ENCODE measurements at places on chromosomes 4 and X.

DNA sequence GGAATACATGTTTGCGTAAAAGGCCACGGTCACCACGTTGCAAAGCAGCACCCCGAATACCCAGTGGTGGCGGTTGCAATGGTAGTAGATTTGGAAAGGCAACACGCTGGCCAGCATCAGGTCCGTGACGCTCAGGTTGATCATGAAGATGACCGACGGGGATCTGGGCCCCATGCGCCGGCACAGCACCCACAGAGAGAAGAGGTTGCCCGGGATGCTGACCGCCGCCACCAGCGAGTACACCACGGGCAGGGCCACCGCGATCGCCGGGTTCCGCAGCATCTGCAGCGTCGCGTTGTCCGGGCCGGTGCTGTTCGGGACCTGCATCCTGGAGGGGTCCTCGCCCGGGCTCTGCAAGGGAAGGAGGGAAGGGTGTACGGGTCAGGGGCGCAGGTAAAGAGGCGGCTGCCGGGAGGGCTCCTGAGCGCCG is 13.5 kb upstream of the ASMTL start:
- no peak for DNase-seq

GRCh38 chr4:13955551-13955950 is 328.0 kb upstream of the BOD1L1 start:
- no peak for DNase-seq

DNA sequence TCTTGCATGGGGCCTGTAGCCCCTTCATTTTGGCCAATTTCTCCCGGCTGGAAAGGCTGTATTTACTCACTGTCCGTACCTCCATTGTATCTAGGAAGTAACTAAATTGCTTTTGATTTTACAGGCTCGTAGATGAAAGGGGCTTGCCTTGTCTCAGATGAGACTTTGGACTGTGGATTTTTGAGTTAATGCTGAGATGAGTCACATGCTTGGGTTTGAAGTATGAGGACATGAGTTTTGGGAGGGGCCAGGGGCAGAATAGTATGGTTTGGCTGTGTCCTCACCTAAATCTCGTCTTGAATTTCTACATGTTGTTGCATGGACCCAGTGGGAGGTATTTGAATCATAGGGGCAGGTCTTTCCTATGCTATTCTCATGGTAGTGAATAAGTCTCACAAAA is 407.6 kb upstream of the NDST3 start:
- no peak for DNase-seq

DNA sequence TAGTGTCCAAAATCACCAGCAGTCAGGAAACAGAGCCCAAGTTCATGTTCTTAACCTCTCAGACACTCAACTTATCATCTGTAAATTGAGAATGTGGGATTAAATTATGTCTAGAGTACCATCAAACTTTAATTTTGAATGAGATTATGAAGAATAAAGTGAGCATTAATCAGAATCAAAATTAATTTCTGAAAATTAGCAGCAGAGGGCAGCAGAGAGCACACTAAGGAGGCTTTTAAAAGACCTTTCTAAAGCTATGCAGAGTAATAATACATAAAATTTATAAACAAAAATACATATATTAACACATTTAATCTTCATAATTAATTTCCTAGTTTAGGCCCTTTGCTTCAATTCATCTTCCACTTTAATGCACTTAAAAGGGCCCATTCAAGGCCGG is 7.1 kb downstream of the TASL start:
- no peak for DNase-seq

DNA sequence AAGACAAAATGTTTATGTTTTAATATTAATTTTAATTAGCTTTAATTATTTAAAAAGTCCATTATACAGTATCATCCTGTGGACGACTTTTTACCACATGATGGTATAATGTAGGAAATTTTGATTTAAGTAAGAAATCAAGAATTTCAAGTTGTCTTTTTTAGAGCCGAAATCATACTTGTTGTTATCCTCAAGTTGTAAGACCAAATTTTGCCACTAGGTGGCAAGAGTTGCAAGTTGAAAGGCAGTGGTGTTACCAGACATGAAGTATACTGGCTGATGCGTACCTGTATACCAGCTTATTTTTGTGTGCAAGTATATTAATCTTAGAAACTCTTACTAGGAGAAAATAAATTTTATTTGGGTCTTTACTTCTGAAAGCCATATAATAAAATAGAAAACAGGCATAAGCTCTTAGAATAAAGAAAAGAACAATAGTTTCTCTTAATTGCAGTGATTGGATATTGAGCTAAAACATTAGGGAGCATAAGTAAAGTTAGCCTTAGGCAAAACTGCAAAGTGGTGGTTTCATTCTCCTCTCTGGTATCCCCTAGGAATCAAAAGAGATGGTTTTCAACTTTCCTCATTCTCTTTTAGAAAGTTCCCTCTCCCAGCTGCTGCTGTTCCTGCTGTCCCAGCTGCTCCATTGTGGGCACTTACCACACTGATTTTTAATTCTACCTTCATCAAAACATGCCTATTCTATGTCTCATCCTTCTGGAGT is 118.0 kb upstream of the WDFY3 start:
- DNase-seq = no peak
